ENCODE measurements at places on chromosomes 3 and 15.
A peak's percentile ranks its signal among the peaks of the same experiment; 100 is the strongest.

- no peak for DNase-seq
Measured at GRCh38 chr3:129060276-129061022, at the start of gene GP9. Gene GP9 (plus strand): TSS chr3:129060779. CDS start chr3:129061740, 961 bp downstream.

DNA sequence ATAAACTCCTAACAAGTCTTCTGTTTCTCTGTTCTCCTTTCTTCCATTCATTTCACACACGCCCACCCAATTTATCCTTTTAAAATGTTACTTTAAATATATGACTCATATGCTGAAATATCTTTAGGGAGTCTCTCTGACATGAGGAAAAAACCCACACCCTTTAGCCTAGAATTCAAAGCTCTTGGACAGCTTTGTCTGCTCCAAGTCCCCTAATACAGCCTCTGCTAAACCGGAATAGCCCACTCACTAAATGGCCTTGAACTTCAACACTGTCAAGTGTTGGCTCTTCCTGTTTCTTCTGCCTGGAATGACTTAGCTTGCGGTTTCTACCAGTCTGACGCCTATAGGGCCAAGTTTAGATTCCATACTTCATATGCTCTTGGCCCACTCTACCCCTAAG, 3.3 kb upstream of the CD96 start:
- DNase-seq: no peak

GRCh38 chr3:152299249-152299976, 30.7 kb downstream of the MBNL1 start:
- no peak for DNase-seq

DNA sequence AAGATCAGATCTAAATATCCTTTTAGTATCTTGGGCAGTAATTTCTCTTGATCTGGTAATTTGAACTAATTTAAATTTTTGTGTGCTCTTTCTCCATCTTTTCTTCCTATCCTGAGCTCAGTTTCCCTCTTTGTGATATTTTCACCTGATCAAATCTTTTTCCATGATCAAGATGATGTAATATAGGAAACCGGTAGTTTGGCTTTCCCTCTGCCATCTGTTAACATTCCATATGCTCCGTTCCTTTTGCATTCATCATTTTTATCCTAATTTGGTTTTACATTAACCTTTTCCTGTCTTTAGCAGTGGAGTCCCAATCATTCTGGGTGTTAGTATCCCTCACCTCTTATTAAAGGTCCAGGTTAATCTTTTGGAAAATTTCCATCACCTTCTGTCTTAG, 5.9 kb upstream of the ABHD6 start:
- no peak for DNase-seq

DNA sequence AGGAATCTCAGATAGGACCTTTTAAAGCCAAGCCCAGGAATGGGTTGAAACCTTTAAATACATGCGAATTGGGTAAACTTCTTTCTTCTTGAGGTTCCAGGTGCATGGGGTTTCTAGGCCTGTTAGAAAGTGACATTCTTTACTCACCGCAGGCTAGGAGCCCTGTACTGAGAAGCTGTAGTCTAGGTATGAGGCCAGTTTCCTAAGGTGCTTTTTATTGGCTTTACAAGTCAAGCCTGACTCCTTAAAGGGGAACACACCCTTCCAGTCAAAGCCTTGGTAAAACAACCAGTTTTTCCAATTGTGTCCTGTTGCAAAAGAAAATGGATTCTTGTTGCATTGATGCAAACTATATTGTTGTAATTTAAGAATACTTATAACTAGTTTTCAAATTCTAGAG, 76.1 kb upstream of the ATP11B start:
- DNase-seq: no peak

DNA sequence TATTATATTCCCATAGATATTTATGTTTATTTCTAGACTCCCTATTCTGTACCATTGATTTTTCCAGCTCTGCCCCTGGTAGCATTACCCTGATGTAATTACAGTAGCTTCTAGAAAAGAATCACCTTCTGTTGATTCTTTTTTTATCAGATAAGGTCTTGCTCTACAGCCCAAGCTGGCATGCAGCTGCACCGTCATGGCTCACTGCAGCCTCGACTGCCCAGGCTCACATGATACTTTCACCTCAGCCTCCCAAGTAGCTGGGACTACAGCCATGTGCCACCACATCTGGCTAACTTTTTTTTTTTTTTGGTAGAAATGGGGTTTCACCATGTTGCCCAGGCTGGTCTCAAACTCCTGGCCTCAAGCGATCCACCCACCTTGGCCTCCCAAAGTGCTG, 41.8 kb downstream of the SLC24A1 start:
- DNase-seq: no peak

DNA sequence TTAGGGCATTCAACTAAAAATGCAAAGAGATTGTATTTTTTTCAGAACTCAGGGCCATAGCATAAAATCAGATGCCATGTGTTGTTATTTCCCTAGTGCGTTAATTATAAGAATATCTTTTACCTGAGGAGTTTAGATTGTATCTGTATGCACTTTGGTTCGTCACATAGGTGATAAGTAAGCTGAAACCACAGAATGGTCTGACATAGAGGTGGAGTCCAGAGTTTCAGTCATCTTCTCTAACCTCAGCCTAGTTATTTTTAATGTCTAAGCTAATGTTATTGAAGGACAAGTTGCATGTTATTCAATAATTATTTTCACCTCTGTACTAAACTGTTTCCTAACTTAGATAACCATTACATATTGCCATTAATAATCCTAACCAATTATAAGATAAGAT, 27.1 kb upstream of the CNTN4 start:
- DNase-seq: no peak

GRCh38 chr15:73114064-73114463, 61.8 kb downstream of the NEO1 start:
- no peak for DNase-seq

DNA sequence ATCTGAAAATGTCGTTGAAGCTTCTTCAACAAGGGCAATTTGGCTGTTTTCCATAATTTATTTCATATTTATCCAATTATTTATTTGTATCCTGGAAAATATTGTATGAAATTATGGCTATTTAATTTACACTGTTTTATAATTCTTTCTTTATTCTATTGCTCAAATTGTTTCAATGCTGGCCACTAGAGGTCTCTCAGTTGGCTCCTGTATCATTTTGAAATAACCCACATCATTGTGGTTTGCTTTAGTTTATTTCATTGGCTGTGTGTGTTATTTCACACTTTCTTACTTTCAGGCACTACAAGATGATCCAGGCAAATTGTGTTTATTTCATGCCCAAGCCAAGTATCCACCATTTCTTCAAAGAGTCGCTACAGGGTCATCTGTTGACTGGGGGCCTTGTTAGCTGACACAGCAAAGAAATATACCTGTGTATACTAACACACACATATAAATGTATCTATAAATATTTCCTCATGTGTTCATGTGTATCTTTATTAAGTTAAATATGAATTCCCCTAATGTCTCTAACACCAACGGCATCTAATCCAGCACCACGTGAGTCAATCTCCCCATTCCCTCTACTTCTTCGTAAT, 86.2 kb downstream of the NPAP1 start:
- DNase-seq: no peak

GRCh38 chr15:53511175-53511574, 248.3 kb downstream of the WDR72 start:
- no peak for DNase-seq

- no peak for DNase-seq
Measured at GRCh38 chr3:113952921-113953320, 5.1 kb downstream of the ZDHHC23 start.

DNA sequence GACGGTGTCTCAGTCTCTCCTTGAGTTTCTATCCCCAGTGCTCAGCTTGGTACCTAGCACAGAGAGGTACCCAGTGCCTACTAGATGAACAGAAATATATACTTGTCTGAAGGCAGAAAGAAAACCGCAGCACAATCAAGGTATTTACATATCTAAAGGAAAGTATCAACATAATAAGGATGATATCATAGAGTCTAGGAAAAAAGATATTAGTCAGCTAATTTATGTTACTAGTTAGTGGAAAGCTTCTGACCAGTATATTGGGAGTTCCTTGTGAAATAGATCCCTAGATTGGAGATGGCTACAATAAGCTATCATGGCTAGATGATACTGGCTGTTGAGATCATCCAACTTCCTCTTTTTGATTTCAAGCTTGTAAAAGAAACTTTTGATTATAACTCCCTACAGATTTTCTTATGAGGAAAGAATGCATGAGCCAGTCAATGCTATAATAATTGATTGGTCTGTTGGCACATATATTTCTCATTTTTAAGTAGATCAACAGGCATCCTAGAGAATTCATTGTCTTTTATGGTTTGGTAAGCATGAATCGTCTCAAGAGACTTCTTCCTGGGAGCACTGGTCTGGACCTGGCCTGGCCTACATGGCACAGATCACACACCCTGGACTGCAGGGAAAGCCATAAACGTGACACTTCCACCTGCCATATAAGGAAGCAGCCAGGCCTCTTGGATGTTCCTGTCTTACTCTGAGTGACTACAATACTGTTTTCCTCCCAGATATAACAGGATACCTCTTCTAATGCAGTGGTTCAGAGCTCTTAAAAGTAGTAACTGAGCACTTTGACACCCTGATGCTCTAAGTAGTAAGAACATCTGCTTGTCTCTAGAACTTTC, 60.7 kb downstream of the IMPG2 start:
- DNase-seq: peak; percentile 52

DNA sequence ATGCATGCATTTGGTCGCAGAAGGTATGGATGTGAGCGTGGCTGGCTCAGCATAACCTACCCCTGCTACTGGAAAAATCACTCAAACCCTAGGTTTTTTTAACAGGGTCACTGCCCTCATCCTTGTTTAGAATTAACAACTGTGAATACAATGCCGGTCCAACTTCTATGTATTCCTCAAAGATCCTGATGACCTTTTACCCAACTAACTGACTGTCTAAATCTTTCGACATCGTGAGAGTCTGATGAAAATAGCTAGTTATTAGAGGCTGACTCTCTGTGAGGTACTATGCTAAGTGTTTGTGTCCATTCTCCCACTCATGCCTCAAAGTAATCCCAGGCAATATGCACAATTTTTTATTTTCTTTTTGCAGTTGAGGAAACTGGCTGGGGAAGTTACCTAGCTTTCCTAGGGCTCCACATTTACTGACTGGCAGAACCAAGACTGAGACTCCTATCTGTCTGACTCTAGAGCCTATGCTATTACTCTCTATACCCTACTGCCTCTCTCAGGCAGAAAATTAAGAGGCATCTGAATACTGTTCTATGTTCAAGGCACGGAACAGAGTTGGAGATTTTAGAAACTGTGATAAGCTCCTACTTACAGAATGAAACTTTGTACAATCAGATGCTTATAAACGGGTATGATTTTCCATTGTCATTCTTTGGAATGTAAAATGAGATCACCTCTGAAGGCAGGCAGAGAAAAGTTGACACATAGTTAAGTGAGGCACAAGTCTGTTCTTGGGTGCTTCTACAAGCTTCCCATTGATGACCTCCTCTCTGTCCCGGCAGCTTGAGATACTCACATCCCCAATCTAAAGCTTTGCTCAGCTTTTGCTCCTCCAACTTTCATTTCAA, 56.4 kb downstream of the FILIP1L start:
- DNase-seq: no peak
